ENCODE measurements at places on chromosomes 7 and 10.

- no peak for DNase-seq
Measured at GRCh38 chr7:33334349-33334748, 205.0 kb downstream of the BBS9 start.

DNA sequence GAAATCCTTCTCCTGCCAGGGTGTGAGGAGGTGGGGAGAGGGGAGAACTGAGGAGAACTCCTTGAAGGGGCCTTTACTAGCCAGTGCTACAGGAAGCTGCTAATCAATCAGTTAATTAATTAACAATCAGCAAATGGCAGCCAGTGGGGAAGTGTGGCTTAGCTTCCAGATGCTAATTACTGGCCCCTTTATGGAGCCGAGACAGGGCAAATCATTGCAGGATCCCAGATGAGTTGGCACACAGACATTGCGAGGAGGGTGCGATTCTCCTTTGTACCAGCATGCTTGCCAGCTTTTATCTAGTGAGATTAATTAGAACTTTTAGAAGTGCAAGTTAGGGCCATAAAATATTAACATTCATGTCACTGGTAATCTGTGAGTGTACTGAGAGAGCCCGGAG is 84.0 kb downstream of the XRCC2 start:
- no peak for DNase-seq

DNA sequence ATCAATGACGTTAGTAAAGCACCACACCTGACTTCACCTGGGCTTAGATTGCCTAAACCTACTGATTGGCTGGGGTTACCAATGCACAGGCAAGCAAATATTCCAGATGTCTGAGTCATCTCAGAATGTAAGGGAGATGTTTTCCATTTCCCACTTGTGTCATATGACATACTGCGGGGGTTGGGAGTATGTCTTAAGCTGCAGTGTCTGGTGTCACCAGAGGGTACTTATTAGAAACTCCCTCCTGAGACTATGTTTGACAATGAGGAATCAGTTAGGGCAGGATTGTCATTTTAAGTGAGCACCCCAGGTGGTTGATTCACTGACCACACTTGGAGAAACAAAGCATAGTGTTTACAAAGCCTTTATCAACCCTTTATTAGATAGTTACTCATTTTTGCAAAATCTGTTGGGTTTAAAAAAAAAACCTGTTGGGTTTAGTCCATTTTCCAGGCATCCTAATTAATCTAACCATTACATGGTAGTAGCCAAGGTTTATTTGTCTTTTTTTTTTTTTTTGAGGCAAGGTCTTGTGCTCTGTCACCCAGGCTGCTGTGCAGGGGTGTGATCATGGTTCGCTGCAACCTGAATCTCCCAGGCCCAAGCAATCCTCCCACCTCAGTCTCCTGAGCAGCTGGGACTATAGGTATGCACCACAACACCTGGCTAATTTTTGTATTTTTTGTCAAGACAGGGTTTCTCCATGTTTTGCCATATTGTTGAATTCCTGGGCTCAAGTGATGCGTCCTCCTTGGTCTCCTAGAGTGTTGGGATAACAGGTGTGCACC is 72.5 kb downstream of the CDK6 start:
- DNase-seq = no peak

GRCh38 chr10:113125612-113126011 is 175.6 kb downstream of the TCF7L2 start:
- DNase-seq = no peak

- peak; percentile 11 for DNase-seq
Measured at GRCh38 chr10:61024856-61025201, 80.8 kb upstream of the RHOBTB1 start.

Data from hypothalamus (tissue), 51 donors.